Activated T-cell treated with anti-CD3 and anti-CD28 coated beads, Interleukin-2, amount 50 U/mL, for 72 hours (primary cell): ENCODE measurements at places on chromosomes 13 and 19.

DNA sequence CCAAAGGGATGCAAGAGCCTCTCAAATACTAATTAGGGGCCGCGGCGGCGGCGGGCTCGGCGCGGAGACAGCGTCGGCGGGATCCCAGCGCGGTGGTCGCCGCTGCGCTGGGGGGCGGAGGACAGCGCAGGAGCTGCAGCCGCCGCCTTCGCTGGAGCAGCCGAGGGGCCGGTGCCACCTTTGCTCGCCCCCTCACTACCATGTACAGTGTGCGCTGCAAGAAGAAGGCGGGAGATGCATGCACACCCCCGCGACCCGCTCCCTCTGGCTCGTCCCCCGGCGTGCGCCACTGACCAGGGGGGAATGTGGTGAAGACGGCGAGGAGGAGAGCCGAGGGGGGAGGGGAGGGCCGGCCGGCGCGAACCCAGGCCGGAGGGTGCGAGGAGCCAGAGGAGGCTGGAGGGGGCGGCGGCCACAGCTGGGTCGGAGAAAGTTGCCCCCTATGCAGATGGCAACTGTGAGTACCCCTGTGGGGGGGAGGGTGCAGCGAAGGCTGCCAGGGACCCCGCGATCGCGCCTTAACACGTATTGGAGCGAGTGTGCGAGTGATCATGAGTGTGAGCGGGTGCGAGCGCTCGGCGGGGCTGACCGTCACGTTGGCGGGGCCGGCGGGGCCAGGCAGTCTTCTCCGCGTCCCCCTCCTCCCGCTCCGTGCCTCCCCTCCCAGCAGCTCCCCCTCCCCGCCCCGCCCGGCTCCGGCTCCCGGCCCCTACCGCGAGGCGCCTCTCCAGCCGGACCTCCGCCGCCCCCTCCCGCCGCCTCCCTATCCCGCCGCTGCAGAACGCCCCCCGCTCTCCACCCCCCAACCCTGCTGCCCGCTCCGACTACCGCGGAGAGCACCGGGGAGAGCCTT, 808 bp downstream of the SLITRK5 start:
- no peak for DNase-seq

- DNase-seq = no peak
Observed at GRCh38 chr13:23509781-23510543, 60.2 kb upstream of the TNFRSF19 start.

GRCh38 chr13:59677966-59678814, 485.5 kb downstream of the DIAPH3 start:
- no peak for DNase-seq

GRCh38 chr13:112521073-112521685, 66.8 kb downstream of the TUBGCP3 start:
- DNase-seq = no peak

- DNase-seq = no peak
Observed at GRCh38 chr19:8079988-8080387, 27.4 kb downstream of the CCL25 start.

GRCh38 chr13:49214917-49215376, 5.2 kb upstream of the MLNR start:
- DNase-seq = peak; percentile 33

DNA sequence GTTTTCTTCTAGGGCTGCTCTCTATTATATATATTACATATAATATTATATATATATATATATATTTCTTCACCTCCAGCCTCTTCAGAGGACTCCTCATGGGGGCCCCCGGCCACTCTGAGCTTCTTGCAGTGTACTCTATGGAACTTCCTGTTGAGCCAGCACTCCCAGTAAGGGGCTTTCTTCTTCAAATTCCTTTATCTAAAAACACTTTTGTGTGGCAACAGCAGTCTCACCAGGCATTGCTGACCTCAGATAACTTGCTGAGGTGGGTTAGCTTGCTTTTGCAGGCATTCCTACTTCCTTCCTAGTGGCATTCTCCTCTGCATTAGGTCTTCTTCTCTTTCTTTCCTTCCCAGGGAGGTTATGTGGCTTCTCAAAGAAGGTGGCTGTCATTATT, 381.5 kb downstream of the MYO16 start:
- no peak for DNase-seq

- DNase-seq = no peak
Observed at GRCh38 chr13:97695684-97696083, 257.8 kb upstream of the IPO5 start.

GRCh38 chr13:36919833-36920615, at the start of gene SMAD9:
Gene SMAD9 (minus strand): TSS chr13:36920238. CDS start chr13:36879689, 40,549 bp downstream.
- DNase-seq = peak; percentile 36

DNA sequence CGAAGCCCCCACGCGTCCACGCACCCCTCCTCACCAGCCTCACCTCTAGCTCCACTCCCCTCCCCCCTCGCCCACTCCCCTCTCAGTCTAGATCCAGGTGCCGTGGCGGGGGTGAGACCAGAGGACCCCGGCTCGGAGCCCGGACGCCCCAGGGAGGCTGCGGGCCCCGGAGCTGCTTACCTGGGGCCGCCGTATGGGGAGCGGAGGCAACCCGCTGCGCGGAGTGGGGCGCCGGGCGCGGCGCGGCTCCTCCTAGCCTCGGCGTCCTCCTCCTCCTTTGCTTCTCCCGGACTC, 353 bp downstream of the ENOX1 start:
- DNase-seq = no peak

- no peak for DNase-seq
Observed at GRCh38 chr13:108963846-108964600, 334.6 kb downstream of the MYO16 start.

GRCh38 chr13:113048766-113049165, 56.8 kb upstream of the F7 start:
- no peak for DNase-seq

DNA sequence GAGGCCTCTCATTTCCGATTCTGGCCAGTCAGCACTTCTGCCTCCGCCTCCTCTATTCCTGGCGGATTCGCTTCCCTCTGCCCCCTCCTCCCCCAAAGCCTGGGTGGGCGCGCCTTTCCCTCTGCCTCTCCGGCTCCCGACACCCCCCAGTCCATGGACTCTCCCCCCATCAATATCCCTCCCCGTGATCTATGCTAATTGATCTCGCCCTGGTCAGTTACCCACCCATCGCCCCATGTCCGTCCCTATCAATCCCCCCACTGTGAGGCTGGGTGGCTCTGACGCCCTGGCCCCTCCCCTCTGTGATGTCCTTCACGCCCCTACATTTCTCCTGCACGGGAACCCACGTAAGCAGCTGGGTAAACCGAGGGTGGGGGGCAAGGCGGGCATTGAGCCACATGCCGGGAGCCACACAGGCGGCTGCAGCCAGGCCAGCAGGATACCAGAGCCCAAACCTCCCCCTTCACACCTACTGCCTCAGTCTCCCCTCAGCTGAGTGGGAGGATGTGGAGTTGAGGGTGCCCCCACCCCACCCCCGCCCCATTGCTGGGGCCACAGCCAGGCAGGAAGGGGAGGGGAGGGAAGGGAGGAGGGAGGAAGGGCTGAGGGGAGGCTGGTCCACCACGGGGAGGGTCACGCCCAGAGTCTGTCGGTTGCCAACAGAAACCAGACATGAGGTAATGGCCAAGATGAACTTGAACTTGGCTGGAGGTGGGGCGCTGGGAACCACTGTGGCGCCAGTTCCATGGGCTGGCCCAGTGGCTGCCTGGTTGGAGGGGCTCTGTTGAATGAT, 21.0 kb downstream of the SMIM24 start:
- no peak for DNase-seq

DNA sequence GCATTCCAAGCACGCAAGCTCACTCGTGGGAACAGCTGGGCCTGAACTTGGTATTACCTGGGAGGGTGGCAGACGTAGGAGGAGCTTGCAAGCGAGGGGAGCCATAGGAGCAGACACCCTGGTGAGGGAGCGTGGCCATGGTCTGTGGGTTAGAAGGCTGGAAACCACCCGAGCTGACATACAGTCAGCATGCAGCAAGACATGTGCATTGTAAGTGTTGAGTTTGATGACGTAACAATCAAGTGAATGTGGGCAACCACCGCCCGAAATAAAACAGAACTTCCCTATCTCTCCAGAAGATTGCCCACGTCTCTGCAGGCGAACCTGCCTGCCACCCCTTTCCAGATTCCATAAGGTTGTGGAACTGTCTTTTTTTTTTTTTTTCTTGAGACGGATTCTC, 26.8 kb downstream of the UBXN6 start:
- DNase-seq = no peak

DNA sequence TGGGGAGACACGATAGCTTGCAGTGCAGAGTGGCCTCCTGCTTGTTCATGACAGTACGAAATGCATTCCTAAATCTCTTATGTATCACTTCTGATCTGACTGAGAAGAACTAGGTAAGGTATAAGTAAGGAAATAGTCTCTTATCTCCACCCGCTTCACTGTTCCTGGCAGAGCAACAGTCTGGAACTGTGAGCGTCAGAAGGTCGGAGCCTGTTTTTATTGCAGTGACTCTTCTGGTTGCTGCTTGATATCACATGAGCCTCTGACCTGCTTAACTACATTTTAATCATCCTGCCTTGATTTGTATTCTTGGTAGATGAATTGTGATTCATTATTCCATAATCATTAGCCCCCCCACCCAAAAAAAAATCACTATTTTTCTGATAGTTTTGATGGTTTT, 69.0 kb downstream of the COL4A2 start:
- DNase-seq = no peak

DNA sequence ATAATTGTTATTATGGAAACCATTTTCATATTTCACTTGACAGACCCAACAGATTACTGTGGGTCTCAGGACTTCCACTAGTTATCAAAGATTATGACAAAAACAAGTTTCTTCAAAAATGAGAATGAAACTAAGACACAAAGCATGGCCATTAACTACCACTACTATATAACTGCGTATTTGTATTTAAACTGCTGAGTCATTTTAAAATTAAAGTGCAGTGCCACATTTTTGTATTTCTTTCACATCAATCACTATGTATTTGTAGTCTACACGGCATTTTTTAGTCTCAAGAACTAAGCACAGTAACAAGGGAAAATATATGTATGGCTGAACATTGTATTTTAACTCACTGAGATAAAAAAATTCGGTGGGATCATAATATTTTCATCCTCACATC, 10.1 kb upstream of the KLF12 start:
- DNase-seq = no peak

- DNase-seq = no peak
Observed at GRCh38 chr19:8631425-8631819, 989 bp downstream of the NFILZ start.

DNA sequence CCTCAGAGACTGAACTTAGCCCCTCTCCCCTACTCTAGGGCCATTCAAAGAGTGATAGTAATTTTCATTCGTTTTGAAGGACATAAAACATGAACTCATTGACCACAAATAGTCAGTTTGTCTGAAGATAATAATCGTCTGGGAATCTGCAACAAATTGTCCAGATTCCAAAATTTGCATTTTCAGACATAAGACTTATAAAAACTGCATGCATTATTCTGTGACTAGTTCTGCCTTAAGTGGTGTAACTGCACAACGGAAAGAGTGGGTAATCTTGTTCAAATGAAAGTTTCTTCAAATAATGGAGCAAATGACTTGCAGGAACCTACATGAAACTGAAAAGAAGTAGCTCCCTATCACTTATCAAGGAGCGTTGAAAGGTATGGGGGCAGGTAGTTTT, 8.4 kb downstream of the CSNK1A1L start:
- DNase-seq = no peak

DNA sequence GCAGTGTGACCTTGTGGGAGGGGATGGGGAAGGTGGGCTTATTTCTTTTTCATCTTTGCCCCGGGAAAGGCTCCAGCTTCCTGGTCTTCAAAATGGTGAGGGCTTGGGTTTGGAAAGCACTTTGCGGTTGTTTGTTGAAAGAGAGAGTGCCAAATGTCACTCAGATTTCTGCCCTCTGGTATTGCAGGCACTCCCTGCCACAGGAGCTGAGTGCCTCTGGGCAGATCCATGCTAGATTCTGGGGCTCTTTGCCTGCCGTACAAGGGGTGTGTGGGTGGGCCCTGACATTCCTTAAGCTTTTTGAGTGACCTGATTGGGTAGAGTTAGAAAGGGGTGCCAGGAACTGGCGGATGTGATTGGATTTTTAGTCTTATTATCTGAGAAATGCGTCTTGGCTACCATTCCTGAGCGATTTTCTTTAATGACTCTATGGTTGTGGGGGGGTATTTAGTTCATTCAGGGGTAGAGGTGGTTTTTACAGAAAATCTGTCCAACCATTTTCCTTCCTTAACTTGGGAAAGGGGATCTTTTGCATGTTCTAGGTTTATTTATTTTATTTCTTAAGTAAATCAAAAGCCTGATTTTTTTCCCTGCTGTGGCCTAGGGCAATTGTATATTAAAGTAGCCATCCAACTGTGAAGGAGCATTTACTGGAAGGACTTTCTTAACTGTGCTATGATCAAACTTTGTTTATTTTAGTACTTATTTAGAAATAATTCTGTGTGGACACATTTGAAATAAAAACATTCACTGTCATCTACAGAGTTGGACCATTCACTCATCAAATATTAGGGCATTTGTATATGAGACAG, 3.2 kb downstream of the ARHGAP35 start:
- no peak for DNase-seq

DNA sequence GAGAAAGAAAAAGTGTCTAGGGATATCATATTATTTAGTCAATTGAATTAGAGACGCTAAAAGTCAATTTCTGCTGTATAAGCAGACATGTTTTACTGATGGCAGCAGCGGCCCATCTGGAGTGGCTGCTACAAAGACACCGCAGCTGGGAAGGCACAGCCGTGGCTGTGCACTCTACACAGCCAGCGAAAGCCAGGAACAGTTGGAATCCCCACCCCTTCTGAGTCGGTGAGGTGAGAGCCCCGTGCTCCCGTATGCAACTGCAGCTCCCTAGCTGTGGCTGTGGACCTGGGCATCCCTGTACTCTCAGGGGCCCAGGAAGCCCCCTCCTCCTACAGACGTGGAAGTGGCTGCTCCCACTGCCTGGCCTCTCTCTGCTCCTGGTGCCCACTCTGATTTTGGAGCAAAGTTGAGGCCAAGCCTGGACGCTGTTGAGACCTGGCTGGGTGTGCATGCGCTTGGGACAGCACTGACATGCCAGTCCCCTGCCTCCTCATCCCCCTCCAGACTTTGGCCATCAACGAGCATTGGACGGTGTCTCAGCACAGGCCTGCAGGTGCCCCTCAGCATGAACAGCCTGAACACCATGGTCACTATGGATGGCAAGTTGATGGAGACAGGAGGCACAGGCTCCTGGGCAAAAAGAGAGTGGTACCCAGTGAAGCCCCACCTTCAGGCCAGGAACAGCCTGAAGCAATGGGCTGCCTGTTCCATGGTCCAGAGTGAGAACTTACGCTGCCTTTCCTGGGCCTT, 944.0 kb upstream of the MIR17HG start:
- no peak for DNase-seq

DNA sequence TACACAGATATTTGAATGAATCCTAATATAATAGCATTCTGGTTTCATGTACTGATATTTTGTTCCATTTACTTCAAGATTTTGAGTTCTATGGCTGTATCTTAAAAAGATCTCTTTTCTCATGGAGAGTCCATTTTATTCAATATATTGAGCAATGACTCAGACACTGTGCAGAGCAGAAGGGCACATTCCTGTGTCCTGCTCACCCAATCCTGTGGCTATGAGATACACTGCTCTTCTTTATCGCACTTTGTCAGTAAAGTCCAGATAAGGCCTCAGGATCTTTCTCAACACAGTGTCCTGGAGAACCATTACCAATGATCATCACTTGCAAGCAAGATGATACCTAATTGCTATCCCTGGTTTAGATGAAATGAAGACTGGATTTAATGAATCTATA, 155.0 kb downstream of the CYSLTR2 start:
- no peak for DNase-seq
